ENCODE measurements at places on chromosomes 16 and 17. TPM values are rescaled to one million over a fixed set of nuclear protein-coding genes. Genes with fewer than 3 reads are reported as not detected.

DNA sequence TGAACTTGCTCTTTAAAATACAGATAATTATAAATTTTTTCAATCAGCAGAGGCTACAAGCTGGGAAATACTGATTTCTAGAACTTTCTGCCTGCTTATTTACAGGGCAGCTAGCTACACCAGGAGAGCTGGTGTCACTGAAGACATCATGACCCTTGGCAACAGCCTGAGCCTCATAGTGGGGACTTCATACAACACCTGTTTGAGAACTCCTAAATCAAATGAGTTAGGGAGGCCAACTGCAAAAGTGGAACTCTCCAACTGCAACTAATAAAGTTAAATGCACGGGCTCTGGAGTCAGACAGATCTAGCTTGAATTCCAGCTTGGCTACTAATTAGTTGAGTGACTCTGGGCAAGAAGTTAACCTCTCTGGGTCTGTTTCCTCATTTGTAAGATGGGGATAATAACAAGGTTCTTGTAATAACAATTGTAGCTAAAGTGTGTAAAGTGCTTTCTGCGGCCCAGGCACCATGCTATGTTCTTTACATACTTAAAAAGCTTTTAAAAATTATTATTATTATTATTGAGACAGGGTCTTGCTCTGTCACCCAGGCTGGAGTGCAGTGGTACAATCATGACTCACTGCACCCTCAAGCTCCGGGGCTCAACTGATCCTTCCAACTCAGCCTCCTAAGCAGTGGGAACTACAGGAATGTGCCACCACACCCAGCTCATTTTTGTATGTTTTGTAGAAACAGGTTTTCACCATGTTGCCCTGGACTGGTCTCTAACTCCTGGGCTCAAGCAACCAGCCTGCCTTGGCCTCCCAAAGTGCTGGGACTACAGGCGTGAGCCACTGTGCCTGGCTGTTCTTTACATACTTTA is 33.4 kb downstream of the VAC14 start:
- no peak for DNase-seq

DNA sequence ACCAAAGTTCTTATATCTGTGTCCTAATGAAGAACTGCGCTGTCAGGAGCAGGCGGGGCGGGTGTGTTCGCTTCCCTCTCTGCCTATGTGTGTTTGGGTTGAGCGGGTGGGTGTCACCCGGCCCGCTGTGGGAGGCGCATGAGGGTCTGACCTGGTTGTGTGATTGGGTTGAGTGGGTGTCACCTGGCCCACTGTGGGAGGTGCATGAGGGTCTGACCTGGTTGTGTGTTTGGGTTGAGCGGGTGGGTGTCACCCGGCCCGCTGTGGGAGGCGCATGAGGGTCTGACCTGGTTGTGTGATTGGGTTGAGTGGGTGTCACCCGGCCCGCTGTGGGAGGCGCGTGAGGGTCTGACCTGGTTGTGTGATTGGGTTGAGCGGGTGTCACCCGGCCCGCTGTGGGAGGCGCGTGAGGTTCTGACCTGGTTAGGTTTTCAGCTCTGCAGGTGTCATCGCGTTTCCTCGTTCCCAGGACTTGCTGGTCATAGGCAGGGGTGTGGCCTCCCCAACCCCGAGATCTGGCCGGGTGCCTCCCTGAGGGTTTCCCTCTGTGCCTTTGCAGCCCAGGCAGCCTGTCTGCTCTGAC is 69.6 kb upstream of the ZNF750 start:
- no peak for DNase-seq

DNA sequence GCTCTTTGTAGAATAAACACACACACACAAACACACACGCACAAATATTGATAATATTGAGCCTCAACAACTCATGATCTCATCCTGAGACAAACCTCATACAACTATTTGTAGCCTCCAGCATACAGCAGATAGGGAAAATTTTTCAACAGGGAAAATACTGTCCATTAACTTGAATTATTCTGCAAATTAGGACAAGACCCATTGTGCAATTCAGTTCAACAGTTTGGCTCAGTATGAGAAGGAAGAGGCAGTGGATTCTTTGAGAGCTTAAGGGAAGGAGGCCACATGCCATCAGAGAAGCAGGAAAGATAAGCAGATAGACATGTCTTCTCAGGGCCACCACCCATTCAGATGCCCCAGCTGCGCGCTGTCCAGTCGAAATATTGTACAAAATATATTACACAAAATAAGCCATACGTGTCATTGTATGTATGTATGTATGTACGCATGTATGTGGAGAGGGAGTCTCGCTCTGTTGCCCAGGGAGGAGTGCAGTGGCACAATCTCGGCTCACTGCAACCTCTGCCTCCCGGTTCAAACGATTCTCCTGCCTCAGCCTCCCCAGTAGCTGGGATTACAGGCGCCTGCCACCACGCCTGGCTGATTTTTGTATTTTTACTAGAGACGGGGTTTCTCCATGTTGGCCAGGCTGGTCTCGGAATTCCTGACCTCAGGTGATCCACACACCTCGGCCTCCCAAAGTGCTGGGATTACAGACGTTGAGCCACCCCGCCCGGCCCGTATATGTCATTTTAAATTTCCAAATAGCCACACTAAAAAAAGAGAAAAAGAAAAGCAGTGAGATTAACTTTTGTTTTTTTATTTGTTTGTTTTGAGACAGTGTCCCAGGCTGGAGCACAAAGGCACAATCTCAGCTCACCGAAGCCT is 1.8 kb downstream of the ZC3H7A start:
- no peak for DNase-seq

DNA sequence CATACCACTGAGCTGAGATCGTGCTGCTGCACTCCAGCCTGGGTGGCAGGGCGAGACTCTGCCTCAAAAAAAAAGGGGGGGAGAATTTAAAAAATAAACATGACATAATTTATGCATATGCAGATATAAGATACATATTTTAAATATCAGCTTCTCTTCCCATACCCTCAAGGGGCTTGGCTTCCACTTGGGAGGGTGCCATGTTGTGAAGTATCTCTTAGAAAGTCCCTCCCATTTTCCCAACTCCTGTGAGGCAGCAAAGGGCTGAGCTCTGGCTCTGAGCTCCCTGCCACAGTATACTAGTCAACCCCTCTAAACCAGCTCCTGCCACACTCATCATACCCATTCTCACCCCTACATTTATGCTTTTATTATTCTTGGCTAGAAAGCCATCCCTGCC is 39.4 kb downstream of the MYH11 start:
- DNase-seq = no peak

GRCh38 chr16:64136743-64137142 is 985.1 kb downstream of the CDH11 start:
- DNase-seq = no peak

DNA sequence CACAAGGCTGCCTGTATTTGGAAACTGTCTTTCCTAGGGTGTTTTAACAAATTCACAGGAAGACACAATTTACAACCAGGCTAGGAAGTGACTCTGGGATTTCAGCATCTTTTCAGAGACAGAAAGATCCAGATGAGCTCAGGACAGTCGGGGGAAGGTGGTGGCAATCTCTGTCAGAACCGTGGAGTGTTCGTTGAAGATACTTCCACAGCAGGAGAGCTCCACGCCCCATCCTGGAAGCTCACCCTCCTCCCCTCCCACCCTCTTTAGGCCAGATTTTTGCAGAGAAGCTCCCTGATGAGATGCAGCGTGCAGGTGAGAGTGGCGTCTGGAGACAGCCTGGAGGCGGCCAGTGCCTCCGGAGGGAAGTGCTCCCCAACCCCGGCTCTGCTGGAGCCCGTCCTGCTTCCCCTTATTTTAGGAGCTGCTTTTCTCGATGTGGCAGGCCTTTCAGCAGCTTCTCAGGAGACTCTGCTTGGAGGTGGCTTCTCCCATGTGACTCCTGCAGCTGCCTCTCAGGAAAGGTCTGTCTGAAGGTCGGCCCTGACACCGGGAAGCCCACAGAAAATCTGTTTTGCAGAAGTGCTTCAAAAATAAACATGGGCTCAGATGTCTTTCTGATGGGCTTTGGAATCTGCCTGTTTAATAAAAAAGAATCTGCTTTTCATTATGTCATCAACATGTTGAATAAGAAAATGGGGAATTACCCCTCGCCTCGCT is 186.4 kb upstream of the CHMP6 start:
- DNase-seq = no peak

- DNase-seq = no peak
Measured at GRCh38 chr16:20899071-20899470, 1.1 kb downstream of the DCUN1D3 start.

GRCh38 chr17:16900288-16900882 is 71.5 kb downstream of the TNFRSF13B start:
- no peak for DNase-seq

DNA sequence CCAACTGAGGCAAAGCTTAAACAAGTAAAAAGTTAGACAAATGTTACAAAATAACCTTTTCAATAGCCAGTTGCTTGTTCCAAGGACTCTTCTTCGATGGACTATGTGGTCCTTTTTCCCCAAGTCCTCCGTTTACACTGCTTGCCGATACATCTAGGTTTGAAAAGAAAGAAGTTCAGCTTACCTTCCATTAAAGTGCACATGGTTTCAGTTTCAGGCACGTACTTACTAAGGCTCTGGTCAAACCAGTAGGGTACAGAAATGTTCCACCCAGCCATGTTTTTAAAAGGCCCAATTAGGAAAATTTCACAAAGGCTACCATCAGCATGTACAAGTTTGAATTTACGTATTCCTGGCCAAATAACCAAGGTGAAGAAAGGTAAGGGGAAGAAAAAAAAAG is 2.1 kb downstream of the SRSF2 start:
- DNase-seq = no peak

DNA sequence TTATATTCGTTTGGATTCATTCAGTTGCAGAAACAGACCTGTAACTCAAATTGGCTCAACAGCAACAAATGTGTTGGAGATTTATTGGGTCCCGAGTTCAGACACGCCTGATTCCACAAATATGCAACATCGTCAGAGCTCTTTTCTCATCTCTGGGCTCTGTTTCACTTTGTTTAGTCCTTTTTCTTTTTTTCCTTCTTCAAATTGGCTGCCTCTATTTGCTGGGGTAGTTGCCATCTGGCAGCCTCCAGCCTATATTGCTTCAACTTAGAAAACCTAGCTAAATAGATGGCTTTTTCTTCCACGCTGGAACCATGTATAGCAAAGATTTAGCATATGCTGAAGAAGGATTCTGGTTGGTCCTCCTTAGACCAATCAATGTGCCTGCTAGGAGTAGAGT is 398.5 kb downstream of the RBFOX1 start:
- DNase-seq = no peak

DNA sequence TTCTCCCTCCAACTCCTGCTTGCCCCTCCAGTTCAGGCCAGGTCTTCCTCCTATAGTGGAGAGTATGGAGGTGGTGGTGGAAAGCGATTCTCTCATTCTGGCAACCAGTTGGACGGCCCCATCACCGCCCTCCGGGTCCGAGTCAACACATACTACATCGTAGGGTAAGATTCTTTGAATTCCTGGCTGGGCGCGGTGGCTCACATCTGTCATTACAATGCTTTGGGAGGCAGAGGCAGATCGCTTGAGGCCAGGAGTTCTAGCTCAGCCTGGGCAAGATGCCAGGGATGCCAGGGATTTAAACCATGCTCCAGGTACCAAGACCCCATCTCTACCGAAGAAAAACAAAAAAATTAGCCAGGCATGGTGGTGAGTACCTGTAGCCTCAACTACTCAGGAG is 1.4 kb downstream of the ZG16 start:
- DNase-seq = no peak

DNA sequence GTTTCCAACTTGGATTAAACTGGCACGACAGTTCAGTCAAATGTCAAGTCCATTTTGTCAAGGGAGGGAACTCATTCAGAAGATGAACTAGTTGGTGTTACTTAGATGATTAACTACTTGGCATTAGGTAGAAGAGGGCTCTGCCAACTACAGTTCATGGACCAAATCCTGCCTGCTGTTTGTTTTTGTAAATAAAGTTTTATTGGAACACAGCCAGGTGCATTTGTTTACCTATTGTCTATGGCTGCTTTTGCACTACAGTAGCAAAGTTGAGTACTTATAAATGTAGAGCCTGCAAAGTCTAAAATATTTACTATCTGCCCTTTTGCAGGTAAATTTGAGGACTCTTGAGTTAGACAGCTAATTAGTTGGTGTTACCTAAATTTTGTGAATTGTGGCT is 410.0 kb downstream of the MAF start:
- DNase-seq = no peak

The HAGH gene
- 20.9 TPM for total RNA-seq

The RPS15A gene
- 1,611 TPM for total RNA-seq

The DUSP14 gene
- total RNA-seq = 14.9 TPM

The G6PC1 gene
- total RNA-seq = not detected

The NPIPA2 gene
- 0.69 TPM for total RNA-seq

The SLC4A1 gene
- total RNA-seq = 6.7 TPM

The CD300E gene
- 0.42 TPM for total RNA-seq
